Left ventricle myocardium inferior (tissue), 1 donor: ENCODE measurements at places on chromosomes 1 and 21.

DNA sequence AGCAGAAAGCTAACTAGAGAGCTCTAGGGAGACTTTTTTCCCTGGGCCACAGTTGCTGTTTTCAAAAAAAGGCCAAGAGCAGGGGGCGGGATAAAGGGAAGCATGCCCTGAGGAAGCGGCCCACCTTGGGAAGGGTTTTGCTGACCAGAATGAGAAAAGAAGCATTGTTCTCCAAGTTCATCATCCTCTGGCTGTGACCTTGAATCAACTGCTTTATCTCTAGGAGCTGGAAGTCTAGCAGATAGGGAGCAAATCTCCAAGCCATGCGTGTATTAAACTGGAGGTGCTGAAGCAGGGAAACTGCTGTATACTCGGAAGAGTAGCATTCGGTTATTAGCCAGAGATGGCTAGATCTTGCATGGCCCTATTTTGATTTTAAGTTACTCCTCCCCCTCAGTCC, 64.8 kb downstream of the ATP2B4 start:
- no peak for DNase-seq

DNA sequence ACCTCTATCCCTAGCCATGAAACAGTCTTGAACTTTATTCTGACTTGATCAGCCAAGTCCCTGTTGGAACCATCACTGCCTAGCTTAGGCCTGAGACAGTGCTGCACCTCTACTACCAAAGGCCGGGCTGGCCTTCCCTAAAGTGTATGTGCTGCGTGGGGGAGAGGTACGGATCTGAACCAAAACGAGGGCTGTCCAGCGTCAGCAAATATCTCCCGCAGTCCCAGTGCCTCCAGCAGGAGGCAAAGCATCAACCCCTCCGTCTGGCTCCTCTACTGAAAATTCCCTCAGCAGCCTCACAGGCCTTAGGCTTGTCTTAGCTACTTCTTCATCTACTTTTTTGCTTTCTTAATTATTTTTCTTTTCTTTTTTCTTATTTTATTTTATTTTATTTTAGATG, 33.3 kb upstream of the KIF26B start:
- DNase-seq, result no peak

DNA sequence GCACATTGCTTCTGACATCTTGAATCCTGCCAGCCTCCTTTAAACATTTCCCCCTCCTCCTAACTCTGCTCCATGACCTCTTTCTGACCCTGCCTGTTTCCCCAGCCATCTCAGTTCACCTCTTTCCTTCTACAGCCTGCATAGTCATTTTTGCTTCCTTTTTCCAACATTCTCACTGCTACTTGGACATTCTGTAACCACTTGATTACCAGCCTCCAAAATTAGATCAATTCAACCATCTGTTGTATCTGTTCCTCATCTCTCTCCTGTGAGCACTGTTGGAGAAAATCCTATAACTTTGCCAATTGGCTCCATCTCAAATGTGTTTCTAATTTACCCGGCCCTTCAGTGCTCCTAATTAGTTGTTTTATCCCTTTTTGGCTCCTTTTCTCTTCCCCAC, 27.5 kb upstream of the GPR88 start:
- no peak for DNase-seq

DNA sequence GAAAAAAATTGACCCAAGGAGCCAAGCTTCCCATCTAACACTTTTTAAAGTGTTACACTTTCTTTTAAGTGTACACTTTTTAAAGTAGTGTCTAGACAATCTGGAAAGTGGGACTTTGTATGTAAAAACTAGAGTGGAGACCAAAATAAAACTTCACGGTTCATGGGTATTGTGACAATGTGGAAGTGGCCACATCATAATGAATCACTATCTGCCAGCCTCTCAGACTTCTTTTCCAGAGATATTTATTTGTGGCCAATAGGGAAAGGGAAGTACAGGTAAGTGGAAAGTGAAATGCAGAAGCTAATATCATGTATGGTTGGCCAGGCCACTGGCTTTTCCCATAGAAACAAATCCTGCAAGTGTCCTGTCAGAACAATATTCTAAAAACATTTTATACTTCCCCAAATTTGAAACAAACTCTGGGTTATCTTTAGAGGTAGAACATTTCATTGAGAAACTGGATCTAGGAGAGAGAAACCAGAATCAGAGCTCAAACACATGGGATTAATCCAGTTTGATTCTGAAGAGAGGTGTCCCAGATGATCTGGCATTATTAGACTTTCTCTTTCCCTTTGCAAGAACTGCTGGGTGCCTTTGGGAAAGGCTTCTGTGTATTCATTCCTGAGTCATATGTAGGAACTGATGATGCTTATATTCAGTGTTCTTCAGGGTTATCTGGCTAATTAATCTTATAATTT, 2.0 kb downstream of the TNFSF18 start:
- DNase-seq, result no peak

DNA sequence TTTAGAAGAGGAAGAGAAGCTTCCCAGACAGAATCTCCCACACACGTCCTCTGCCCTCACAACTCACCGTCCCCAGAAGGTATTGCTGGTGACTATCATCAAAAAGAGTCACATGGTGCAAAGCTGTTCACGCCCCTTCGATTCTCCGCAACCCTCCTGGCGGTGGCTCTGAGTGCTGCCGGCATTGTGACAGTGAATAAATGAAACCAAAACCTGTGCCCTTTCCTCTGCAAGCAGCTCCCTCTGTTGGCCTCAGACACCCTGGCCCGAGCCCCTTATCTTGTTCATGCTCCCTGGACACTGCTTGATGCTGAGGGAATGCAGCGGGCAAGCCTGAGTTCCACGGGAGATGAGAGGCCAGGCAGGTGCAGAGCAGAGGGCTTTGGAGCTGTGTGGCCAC, 510.3 kb downstream of the NPHP4 start:
- DNase-seq, result no peak

DNA sequence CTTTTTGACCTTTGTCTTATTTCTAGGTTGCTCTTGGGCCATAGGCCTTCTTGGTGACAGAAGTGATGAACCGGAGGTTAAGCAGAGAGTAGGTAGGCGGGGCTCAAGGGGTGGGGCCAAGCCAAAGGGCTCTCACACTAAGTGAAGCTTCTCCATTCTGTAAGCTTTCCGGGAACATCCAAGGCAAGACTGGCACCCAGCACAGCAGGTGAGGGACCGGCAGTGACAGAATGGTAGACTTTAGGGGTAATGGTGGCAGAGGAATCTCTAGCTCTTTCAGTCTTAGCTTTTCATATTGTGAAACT, at the start of gene TNFAIP8L2:
TNFAIP8L2 (plus strand) TSS at position 135 of the 305 bp plus-strand sequence. CDS start 2,049 bp downstream, outside the sequence.
- DNase-seq, result peak; percentile 58

DNA sequence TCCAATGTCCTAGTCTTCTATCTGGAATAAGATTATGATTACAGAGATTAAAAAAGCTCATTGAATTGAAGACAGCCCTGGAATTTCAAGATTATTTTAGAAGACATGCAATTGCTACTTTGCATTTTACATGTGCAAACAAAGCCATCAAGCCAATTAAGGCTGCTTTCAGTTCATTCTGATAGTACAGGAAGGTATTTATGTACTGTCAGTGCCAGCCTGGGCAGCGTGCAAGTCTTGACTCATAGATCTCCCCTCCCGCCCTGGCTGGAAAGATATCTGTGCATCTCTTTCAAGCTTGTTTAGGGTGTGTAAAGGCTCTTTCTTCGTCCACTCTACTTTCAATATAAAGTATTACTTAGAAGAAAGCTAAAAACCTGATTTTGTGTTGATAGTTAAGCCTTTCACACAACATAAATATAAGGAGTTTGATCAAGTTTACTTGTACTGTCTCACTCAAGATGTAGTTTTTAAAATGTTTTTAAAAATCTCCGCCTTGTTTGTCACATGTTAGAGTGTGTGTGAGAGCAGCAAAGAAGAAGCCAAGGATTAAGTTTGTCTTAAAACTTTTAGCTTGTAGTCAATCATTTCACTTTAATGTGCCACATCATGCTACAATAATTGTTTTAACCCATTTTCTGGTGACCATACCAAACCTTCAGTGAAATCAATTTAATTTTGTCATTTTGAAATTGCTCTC, 13.6 kb upstream of the LYPLAL1 start:
- DNase-seq, result no peak

DNA sequence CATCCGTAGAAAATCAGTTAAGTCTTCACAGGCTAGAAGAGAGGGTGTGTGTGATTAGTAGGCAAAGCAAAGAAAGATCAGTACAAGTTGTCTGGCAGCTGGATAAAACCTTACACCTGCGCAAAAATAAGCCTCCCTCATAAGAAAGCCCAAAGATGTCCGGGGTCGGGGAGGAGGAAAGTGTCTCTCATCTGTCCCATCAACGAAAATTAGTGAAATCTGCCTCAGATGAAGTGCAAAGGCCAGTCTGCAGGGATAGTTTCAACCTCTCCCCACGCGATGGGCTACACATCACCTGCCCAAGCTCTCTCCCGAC, 333.9 kb downstream of the SRGAP2C start:
- DNase-seq, result no peak

GRCh38 chr1:85577419-85578320, 2.9 kb upstream of the CCN1 start:
- peak; percentile 39 for DNase-seq

DNA sequence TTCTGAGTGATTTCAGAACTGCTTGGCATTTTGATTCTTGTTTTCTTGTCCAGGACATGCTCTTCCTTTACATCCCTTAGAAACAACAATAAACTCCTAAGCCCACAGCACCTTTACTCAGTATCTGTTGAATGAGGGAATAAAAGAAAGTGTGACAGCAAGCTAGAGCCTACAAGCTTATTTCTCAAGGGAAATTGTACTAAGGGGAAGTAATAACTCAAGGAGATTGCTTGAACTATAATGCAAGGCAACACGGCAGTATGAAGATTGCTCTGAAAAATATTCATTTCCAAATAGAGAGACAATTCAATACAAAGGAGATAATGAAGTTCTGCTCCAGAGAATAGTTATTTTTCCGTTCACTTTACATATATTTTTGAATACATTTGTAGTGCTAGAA, 6.5 kb downstream of the OR6P1 start:
- no peak for DNase-seq

GRCh38 chr1:111142356-111142975, 2.4 kb downstream of the CEPT1 start:
- DNase-seq, result no peak

DNA sequence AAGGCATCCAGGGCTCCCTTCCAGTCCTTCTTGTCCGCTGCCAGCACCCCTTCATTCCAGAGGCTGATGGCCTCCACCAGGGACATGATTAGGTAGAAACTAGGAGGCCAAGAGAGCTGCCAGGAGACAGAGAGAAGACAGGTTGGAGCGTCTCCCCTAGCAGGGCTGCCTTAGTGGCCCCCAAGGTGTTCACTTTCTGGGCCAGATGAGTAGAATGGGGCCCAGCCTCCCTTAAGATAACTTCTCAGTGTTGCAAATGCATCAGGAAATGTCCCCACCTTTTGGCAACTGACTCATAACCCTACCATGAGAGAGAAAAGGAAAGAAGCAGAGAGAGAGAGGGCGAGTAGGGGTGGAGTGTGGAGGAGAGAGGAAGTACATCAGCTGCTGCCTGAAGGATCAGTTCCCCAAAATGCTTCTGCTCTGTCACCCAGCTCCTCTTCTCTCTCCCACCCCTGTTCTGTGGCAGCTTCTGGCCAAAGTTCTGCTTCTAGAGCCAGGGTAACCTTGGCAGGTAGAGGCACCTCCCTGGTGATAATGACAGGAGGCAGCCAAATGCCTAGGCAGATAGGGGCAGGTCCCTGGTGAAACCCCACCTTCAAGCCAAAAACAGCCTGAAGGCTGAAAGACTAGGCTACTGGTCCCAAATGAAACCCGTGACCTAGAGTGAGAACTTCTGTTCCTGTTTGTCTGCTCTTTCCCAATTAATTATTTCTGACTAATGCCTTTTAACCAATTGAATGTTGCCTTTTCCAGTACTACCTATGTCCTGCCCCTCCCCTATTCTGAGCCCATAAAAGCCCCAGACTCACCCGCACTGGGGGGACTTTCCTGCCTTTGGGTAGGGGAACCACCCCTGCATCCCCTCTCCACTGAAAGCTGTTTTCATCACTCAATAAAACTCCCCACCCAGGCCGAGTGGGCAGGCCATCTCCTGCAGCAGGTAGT, at the start of gene NCF2:
NCF2 (minus strand) TSS at position 216 of the 948 bp plus-strand sequence; CDS start at position 86, 130 bp downstream.
- DNase-seq, result no peak

GRCh38 chr1:208988811-208989222, 594.7 kb upstream of the CAMK1G start:
- no peak for DNase-seq

GRCh38 chr1:54384918-54385726, 21.1 kb downstream of the SSBP3 start:
- no peak for DNase-seq

GRCh38 chr1:48071513-48071912, 74.3 kb upstream of the TRABD2B start:
- DNase-seq, result no peak

GRCh38 chr1:179353546-179353945, 12.2 kb upstream of the AXDND1 start:
- peak; percentile 26 for DNase-seq

DNA sequence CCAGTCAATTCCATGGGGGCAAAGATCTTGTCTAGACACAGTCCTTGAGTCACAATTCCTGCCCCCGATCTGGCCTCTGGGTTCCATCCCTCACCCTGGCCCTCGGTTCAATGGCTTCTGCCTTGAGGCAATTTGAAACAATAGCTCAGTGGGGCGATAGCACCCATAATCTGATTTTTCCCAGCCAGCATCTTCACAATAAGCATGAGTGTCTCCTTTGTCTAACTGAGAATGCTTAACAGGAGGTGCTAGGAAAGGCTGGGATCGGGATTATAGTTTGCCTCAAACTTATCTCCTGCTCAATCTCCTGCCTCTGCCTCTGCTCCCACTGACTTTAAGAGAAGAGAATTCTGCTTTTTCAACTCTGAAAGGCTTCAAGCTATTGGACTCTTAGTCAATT, 293.9 kb upstream of the PROX1 start:
- no peak for DNase-seq

DNA sequence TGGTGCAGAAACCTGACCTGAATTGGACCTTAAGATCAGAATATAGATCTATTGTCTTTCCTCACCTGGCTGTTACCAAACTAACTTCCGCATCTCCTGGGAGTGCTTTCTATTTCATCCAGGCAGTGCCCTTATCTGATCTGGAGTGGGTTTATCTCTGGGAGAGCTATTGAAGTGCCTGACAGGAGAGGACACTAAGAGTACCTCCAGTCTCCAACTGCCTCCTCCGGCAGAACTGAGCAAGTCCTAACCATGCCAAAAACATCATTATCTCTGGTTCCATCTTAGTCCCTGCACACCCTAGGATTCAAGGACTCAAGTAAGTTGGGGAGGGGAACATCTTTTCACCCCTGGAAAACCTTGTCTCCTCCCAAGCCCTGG, 12.4 kb upstream of the KCNJ15 start:
- no peak for DNase-seq
